ENCODE measurements at places on chromosomes 4 and X.

- no peak for DNase-seq
Measured at GRCh38 chr4:112156553-112156952, 11.3 kb downstream of the FAM241A start.

DNA sequence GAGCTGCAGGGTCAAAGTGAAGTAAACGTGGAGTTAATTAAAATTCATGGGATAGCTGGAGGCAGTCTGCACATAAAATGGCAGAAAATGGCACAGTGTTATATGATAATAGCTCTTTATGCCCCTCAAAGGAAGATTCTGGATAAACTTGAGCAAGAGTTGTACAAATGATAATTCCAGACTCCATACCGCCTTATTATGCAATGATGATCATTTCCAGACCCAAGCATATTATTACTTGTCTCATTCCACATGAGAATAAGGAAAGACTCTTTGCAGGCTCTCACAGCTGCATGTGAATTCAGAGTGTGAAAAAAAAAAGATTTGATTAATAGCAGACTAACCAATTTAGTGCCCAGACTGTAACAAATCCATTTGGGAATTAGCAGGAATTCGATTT lies 105.4 kb downstream of the STK32B start:
- no peak for DNase-seq

DNA sequence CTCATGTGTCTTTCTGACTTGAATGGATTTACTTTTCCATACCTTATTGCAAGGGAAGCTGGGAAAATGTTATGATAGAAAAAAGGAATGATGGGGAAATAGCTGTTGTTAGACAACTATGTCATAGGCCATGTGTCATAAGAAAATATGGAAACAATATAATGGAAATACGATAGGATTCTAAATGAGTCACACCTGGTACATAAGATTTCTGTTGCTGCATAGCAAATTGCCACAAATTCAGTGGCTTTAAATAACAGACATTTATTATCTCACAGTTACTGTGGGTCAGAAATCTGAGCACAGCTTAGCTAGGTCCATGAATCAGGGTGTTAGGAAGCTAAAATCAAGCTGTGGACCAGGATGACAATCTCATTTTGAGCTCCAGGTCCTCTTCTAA lies 44.6 kb upstream of the ANKRD50 start:
- no peak for DNase-seq

DNA sequence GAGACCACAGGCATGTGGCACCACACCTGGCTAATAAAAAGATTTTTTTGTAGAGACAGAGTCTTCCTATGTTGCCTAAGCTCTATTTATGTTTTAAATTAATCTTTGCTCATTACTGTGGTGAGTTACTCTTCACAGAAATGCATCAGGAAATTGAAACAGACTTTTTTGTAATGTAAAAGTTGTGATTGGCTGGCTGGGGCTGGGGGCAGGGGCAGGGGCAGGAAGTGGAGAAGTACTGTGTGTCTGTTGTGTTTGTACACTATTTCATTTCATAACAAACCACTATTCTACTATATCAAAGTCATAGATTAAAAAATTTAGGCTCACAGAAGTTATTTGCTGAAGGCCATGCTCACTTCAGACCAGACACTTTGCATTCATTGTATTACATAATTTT lies 19.1 kb upstream of the ABRAXAS1 start:
- no peak for DNase-seq

- no peak for DNase-seq
Measured at GRCh38 chr4:102469806-102470205, 31.4 kb upstream of the NFKB1 start.

GRCh38 chr4:57344296-57344695 lies 234.1 kb upstream of the IGFBP7 start:
- no peak for DNase-seq

- no peak for DNase-seq
Measured at GRCh38 chrX:69618803-69619202, 2.9 kb downstream of the EDA start.

DNA sequence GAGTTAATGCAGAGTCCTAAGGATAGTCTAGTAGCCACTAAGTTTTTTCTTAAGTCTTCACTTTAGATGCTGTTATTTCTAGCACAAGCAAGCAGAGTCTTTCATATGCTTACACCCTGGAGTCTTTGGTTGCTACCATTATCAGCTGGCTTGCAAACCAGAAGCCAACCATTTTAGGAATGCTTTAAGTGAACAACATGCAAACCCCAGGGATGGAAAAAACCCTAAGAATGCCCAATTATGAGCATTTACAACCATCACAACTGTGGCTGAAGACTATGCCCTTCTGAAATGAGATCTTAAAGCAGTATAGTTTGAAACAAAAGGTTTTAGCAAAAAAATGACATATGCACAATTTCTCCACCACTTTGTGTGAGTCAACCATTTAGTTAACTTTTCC lies 6.6 kb downstream of the MID1IP1 start:
- no peak for DNase-seq

DNA sequence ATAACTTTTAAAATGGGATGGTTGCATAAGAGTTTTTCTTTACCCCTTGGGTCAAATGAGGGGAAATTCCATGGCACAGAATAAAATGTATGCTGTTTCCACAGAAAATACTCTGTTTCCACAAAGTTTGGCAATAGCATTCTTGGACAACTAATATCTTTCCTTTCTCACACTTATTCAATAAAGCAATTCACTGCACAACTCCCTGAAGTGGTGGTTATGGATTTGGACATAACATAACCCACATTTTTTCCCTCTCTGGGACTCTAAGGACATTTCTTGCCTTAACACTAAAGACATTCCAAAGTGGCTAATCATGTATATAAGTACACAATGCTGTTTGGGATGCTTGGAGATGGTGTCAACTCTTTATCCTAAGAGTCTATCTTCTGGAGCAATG lies 51.7 kb upstream of the GPM6B start:
- no peak for DNase-seq

GRCh38 chr4:13922459-13922858 lies 294.9 kb upstream of the BOD1L1 start:
- DNase-seq = no peak

GRCh38 chrX:151899622-151900021 lies 13.1 kb upstream of the MAGEA4 start:
- no peak for DNase-seq

GRCh38 chrX:42710452-42710851 lies 67.5 kb downstream of the PPP1R2C start:
- no peak for DNase-seq

DNA sequence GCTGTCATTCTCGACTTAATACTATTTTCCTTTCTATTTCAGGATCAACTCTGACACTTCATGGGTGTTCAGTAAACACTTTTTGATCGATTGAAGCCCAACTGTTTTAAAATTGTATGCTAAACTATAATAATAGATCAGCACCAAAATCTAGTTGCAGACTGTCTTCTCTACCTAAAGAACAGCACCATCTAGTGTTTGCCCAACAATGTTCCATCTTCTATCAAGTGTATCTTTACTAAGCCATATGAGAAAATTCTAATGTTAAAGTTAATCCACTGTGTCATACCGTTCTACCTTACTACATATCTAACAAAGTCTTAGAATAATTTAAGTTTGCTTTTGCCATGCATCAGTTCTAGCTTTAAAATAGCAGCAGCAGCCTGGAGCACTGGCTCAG lies 113.0 kb upstream of the PRDX4 start:
- peak; percentile 11 for DNase-seq

- no peak for DNase-seq
Measured at GRCh38 chr4:82256718-82257117, 117.1 kb downstream of the HNRNPD start.

GRCh38 chr4:162272215-162272614 lies 108.4 kb upstream of the FSTL5 start:
- no peak for DNase-seq

GRCh38 chr4:5973033-5973432 lies 45.2 kb downstream of the C4orf50 start:
- DNase-seq = no peak

DNA sequence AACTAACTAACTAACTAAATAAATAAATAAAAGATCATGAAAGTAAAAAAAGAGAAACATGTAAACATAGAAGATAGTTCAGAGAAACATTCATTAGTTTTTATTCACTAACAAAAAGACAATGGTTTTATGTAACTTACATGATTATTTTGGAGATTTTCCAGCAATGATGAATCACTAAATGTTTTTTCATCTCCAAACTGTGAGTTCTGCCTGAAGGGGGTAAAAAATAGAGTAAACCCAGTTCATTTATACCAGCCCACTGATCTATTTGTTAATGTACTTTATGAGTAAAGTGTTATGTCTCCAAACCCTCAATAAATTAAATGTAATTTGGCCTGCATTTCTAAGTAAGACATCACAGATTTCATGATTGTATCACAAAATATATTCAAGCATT lies 101.1 kb downstream of the ATP8A1 start:
- DNase-seq = no peak

GRCh38 chrX:114015966-114016365 lies 567.9 kb upstream of the HTR2C start:
- DNase-seq = no peak

GRCh38 chr4:179372242-179372641 lies 1930.0 kb upstream of the AGA start:
- no peak for DNase-seq

- DNase-seq = peak; percentile 1
Measured at GRCh38 chr4:147481577-147482109, 746 bp downstream of the EDNRA start.

- DNase-seq = no peak
Measured at GRCh38 chr4:102263024-102263787, 82.1 kb downstream of the SLC39A8 start.

DNA sequence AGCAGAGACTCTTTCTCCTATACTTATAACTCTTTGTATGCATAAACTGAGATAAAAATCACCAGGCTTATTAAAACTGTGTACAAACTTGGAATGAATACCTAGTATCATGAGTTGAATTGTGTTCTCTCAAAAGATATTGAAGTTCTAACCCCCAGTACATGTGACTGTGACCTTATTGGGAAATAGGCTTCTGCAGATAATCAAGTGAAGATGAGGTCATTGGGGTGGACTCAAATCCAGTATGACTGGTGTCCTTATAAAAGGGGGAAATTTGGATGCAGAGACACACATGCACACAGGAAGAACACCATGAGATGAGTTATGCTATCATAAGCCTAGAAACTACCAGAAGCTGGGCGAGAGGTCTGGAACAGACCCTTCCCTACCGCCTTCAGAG lies 26.2 kb downstream of the ZNF827 start:
- DNase-seq = no peak

GRCh38 chr4:31674313-31674947 lies 954.3 kb downstream of the PCDH7 start:
- no peak for DNase-seq

DNA sequence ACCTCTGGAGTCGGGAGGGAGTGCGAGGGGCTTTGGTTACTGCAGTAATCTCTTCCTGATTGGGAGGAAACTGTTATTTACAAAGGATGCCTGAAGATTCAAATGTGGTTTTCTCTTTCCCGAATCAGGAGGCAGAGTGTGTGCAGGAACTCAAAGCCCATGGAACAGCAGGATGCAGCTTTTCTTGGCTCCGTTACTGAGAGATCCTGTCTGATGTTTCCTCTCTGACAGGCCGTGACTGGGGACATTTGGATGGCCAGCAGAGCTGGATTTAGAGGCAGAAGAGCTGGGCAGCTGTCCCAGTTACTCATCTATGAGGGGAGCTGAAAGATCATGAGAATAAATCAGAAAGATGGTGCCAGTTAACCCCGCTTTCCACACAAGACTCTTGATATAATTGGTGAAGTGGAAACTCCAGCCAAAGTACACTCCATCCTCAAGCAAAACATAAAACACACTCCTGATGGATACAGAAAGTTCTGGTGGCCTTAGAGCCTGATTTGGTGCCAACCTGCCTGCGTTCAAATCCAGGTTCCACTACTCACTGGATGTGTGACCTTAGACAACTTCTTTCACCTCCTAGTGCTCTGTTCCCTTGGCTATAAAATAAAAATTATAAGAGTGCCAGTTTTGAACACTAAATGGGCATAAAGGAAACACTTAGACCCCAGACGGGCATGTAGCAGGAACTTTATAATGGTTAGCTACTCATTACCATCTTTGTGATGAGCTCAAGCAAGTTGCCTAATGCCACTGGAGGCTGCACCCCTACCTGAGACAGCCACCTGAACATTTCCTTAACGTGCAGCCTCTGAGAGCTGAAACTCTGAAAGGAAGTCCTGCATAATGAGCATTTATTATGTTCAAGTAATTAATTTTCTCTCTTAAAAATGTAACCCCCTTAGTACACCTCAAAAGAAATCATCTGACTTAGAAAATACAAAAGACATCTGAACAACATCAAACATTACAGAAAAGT lies 349.0 kb upstream of the GATB start:
- DNase-seq = no peak

DNA sequence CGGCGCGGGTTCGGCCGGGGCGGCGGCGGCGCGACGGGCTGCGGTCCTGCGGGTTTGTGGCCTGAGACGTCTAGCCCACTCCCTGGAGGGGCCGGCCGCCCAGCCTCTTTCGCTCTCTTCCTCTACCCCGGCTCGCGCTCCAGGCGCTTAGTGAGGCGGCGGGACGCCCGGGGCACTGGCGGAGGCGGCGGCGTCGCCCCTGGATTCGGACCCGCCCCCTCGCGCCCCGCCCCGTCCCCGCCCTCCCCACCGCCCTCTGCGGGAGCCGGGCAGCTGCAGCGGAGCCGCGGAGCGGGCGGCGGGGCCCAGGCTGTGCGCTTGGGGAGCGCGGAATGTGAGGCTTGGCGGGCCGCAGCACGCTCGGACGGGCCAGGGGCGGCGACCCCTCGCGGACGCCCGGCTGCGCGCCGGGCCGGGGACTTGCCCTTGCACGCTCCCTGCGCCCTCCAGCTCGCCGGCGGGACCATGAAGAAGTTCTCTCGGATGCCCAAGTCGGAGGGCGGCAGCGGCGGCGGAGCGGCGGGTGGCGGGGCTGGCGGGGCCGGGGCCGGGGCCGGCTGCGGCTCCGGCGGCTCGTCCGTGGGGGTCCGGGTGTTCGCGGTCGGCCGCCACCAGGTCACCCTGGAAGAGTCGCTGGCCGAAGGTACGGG lies at the start of gene BMP2K:
Gene BMP2K (plus strand): TSS at position 272 of the 650 bp plus-strand sequence. CDS start 194 bp downstream, at position 466.
- DNase-seq = peak; percentile 70

DNA sequence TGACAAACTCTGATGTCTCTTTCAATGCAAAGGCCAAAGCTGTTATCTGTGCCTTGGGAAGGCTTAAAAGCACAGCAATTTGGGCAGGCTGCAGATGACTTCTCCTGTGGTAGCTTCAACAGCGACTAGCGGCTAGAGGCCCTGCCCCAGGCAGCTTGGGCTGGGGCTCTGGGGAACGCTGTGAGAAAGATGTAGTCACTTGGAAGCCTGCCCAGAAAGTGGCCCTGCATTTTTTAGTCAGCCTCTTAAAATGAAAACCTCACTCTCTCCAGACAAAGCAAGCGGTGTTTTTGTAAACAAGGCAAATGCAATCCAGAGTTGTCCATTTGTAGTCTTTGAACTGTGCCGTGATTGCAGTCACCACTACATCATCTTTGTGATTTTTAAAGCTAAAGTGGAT lies 27.5 kb downstream of the PCYT1B start:
- no peak for DNase-seq

GRCh38 chr4:81884986-81885385 lies 413.3 kb upstream of the RASGEF1B start:
- no peak for DNase-seq

- no peak for DNase-seq
Measured at GRCh38 chr4:16159286-16159685, 67.0 kb downstream of the TAPT1 start.
